ENCODE measurements at places on chromosomes 2 and 18.

- no peak for DNase-seq
Observed at GRCh38 chr2:97965116-97965515, 30.6 kb downstream of the TMEM131 start.

- no peak for DNase-seq
Observed at GRCh38 chr18:48222118-48222517, 187.1 kb downstream of the ZBTB7C start.

- DNase-seq, result no peak
Observed at GRCh38 chr2:57549642-57550102, 496.9 kb upstream of the VRK2 start.

DNA sequence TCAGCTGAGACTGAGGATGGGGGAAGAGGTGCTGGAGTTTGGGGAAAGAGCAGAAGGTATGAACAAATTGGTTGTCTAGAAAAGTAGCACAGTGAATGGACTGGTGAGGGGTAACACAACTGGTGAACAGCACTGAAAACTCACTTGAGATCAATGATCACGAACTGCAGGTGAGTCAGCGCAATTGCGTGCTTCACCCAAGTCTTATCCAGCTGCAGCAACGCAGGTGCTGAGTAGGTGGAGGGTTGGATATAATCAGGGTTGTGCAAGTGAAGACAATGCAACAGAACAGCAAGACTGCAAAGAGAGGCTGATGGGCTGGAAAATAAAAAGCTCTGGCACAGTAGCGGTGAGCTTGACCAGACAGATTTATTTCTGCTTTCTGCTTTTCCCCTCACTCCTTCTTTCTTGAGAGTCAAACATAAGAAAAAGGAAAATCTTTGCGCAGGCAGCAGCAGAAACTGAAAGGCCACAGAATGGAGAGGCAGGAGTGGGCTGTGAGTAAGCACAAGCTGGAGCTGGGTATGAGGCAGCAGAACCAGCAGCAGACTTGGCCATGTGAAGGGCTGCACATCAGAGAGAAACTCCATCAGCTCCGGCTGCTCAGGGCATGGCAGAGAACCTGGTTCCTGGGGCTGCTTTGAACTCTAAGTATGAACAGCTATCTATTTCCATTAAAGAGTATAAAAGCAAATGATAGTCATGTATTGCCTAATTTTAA, 99.4 kb upstream of the ARL5A start:
- DNase-seq, result no peak

All from stimulated activated CD8-positive, alpha-beta memory T cell treated with anti-CD3 and anti-CD28 coated beads, Interleukin-15, amount 100 ng/mL, for 48 hours (primary cell).